ENCODE measurements at places on chromosomes 5 and 9. TPM values are rescaled to one million over a fixed set of nuclear protein-coding genes. Genes with fewer than 3 reads are reported as not detected.

Gene PTGES
- total RNA-seq: 84.5 TPM

Gene TLX3
- total RNA-seq: not detected

Gene COL23A1
- total RNA-seq: under 0.01 TPM

Gene ACER2
- total RNA-seq: 1.6 TPM

Gene PTTG1
- 402 TPM for total RNA-seq

Gene DIRAS2
- 0.66 TPM for total RNA-seq

Gene ADAMTS19
- 0.73 TPM for total RNA-seq

Gene FOXD4L4
- total RNA-seq: 0.29 TPM

Gene ZNF883
- 7.9 TPM for total RNA-seq

Gene NUTM2F
- total RNA-seq: not detected

Gene LHX3
- total RNA-seq: under 0.01 TPM

Gene ZNF366
- total RNA-seq: not detected

Gene GABRA1
- not detected for total RNA-seq

Gene KCNT1
- not detected for total RNA-seq

Gene NDUFAF2
- 20.7 TPM for total RNA-seq

Gene ST8SIA4
- 0.29 TPM for total RNA-seq

Gene CXCL14
- not detected for total RNA-seq

Gene PCDHGB4
- 21.5 TPM for total RNA-seq

Gene FSTL4
- total RNA-seq: 0.17 TPM

Gene SPINK4
- not detected for total RNA-seq

Gene MIGA2
- total RNA-seq: 30.7 TPM

Gene GABRA6
- not detected for total RNA-seq

Gene IL7R
- total RNA-seq: 2.2 TPM

Gene SPINK6
- not detected for total RNA-seq

Gene FAM114A2
- total RNA-seq: 50.6 TPM

Gene SH2D3C
- not detected for total RNA-seq

Gene HOMER1
- total RNA-seq: 6.1 TPM

Gene LCN2
- not detected for total RNA-seq

Gene KCNIP1
- total RNA-seq: not detected

Gene DNAH5
- 2.6 TPM for total RNA-seq

Gene S1PR3
- 12.8 TPM for total RNA-seq

Gene UTP15
- total RNA-seq: 23.9 TPM

Gene CCNB1
- total RNA-seq: 19.0 TPM

Gene PIP5K1B
- total RNA-seq: not detected

Gene SHOC1
- under 0.01 TPM for total RNA-seq

Gene SPINK1
- total RNA-seq: not detected

Gene FUBP3
- total RNA-seq: 43.0 TPM

Gene DAB2IP
- total RNA-seq: 22.2 TPM

Gene OSMR
- 73.0 TPM for total RNA-seq

Gene CDC20B
- under 0.01 TPM for total RNA-seq

Gene MELK
- total RNA-seq: 5.3 TPM

Gene EGFL7
- total RNA-seq: 6.3 TPM

Gene ENHO
- not detected for total RNA-seq
